ENCODE measurements at places on chromosomes 1 and 21.
A peak's percentile ranks its signal among the peaks of the same experiment; 100 is the strongest.

GRCh38 chr1:162882248-162882674 lies 21.3 kb upstream of the CCDC190 start:
- no peak for DNase-seq

- no peak for DNase-seq
Observed at GRCh38 chr1:41850029-41850428, 68.7 kb downstream of the HIVEP3 start.

- DNase-seq, result no peak
Observed at GRCh38 chr1:201334325-201335173, 42.9 kb downstream of the TNNT2 start.

DNA sequence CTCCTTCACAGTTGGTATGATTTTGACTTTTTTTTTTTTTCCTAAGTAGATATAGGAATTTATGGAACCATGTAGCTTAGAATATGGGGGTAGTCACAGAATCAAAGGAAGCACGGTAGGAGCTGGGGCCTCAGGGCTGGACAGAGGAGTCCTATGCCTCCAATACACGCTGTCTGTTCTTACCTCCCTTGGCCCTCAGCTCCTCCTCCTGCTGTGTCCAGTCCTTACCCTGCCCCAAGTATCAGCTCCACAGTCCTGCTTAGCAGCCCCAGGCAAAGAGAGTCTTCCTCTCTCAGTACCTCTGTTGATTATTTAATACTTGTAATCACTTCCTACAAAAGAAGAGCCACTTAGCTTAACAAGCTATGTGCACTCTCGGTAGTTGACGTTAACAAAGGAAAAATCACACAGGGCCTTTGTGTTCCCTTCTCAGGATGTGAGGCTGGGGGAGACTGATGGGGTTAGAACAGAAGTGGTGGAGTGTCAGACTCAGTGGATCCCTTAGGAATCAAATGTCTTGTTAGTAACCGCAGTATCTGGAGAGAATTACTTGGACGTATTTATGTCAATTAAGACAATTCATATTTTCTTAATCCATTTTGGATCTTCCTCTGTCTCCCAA lies 292.3 kb downstream of the HHAT start:
- DNase-seq, result no peak

DNA sequence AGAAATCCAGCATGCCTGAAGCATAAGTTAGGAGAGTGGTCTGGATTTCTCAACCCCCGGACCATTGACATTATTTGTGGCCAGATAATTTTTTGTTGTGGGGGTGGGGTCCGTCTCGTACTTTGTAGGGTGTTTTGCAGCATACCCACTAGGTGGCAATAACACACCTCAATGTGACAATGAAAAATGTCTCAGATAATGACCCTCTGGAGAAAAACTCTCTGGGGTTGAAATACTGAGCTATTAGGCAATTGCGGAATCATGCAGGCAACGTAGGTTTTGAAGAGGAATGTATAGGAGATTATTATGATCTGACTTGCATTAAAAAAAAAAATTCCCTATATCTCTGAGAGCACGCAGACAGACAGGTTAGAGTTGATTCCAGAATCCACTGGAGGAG lies 25.3 kb upstream of the RRP15 start:
- DNase-seq, result no peak

DNA sequence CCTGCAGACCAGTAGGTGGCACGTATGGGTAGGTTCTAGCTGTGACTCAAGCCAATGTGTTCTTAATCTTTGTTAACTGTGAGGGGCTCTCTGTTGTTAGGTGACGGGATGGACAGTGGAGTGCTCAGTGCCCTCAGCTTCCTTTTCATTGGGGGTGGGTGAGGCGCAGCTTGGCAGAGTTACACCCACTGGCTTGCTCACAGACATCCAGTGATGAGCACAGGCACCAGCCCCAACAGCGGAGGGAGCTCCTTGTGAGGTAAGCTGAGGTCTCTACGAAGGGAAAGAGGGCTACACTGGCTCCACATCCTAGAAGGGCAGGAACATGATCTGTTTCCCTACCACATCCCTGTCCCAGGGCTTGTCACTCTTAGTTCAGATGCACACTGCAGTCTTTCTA lies 871.3 kb downstream of the LRRIQ3 start:
- no peak for DNase-seq

DNA sequence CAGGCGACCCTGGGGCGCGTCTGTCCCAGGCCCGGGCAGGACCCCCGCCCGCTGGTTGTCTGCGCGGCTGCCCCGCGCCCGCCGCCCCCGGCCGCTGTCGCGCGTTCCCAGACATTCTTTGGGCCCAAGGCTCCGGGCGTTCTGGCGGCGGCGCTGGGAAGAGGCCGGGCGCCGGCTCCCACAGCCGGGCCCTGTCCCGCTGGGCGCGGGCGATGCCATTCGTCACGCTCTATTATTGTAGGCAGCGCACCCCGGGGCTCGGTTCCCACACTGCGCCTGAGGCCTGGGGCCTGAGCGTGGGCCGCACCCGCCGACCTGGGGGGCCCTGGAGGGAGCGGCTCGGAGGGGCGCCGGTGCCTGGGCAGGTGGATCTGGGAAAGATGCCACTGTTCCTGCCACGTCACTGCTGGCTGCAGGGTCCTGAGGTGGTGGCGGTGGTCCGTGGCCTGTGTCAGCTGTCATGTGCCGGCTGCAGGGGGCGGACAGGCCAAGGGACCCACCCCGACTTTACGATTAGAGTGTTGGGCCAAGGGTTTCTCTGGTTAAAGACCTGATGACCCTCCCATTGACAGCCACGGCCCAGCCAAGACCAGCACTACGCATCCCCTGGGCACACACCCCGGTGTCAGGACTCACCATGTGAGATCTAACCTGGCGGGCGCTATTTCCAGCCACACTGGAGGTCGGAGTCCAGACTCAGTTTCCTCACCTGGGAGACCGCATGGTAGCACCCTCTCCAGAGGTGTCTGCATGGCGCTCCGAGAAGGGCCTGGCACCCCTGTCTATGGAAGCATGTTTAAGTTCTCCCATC lies 55.1 kb upstream of the ADARB1 start:
- no peak for DNase-seq

GRCh38 chr1:226975259-226976250 lies 35.5 kb downstream of the COQ8A start:
- DNase-seq, result peak; percentile 56

GRCh38 chr21:14559102-14559501 lies 13.0 kb upstream of the SAMSN1 start:
- no peak for DNase-seq

DNA sequence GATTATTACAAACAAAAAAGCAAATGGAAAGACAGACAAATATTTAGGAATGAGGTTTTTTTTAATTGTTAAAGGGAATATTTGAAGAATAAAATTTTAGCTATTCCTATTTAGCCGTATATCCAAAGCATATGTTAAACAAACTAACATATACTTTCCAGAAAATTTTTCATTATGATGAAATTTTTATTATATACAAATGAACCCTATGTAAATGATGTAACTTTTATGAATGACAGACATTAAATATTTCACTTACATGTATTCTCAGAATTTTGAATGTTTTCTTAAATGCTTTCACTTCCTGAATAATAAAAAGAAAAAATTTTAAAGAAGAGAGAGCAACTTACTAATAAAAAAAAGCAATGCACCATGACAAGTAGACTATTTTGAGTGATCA lies 15.8 kb downstream of the LHX9 start:
- no peak for DNase-seq

DNA sequence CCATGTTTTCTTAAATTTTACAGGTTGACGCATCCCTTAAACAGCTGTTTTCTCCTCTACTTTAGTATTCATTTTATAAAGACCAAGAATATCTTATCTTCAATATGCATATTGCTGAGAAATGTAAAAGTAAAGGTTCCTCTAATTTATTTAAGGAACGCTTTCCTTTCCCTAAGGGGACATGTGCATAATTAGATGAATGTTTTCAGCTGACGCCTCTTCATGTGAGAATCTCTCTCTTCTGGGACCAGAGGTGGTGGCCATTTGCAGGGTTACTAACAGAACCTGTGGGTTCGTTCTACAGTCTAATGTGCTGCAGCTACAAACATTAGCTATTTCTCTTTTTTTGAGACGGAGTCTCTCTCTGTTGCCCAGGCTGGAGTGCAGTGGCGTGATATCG lies 147.7 kb upstream of the L1TD1 start:
- DNase-seq, result no peak

- no peak for DNase-seq
Observed at GRCh38 chr1:43293896-43294760, 6.7 kb upstream of the TIE1 start.

DNA sequence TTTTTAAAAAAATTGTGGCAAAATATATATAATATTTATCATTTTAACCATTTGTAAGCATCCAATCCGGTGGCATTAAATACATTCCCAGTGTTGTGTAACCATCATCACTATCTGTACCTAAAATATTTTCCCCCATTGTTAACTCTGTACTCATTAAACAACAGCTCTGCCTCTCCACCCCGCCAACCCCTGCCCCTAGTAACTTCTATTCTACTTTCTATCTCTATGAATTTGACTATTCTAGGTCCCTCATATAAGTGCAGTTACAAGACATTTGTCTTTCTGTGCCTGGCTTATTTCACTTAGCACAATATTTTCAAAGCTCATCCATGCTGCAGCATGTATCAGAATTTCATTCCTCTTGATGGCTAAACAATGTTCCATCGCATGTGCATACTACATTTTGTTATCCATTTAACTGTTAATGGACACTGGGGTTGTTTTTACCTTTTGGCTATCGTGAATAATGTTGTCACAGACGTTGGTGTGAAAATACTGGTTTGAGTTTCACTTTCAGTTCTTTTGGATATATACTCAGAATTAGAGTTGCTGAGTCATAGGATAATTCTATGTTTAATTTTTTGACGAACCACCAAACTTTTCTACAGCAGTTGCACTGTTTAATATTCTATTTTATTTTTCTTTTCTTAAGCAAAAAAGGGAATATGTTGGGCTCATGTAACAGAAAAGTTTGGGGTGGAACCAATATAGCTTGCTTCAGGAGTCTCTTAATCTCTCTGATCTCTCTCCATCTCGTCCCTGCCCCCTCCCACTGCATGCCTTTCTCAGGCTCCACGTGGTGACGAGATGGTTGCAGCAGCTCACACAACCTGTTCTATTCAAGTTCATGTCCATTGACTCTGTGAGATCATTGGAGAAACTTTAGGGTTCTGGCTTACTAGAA lies 25.2 kb upstream of the RCAN1 start:
- DNase-seq, result no peak

DNA sequence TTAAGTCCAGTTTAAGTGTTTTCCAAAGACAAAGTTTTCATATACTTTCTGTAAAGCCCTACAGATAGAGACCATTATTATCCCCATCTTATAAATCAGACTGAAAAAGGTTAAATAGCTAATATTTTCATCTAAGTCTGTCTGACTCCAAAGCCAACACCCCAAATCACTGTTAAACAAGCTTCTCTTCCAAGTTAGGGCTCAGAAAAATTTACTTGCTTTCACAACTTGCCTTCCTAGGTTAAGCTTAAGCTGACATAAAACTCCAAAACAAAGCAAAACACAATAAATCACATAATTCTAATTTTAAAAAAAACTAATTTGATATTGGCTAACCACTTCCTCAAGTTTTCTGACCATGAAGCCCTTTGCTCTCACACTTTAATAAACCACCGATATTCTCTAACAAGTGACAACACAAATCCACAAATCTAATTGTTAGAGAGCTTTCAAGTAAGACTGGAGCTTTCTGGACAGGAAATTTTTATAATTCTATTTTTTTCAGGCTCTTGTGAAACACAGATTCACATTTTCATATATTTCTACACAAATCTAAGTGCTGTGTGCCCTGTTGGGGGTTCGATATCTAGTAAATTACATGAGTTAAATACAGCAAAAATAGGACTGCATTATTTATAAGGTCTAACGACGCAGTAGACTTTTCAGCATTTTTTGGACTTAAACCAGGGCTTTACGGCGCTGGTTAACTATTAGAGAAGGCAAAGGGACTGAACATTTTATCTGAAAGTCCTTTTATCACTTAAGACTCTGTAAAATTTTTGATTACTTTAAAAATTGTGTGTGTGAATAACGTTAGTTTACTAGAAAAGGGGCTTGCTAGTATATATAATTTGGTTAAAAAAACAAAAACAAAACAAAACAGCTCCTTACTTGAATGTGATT lies 2.1 kb downstream of the GNG12 start:
- no peak for DNase-seq

GRCh38 chr1:183180634-183181056 lies 5.4 kb upstream of the LAMC2 start:
- DNase-seq, result no peak

- no peak for DNase-seq
Observed at GRCh38 chr1:14390816-14391215, 207.7 kb upstream of the KAZN start.

GRCh38 chr1:12604114-12604874 lies 13.7 kb downstream of the DHRS3 start:
- no peak for DNase-seq

GRCh38 chr1:228430243-228430642 lies 13.6 kb upstream of the TRIM17 start:
- no peak for DNase-seq

DNA sequence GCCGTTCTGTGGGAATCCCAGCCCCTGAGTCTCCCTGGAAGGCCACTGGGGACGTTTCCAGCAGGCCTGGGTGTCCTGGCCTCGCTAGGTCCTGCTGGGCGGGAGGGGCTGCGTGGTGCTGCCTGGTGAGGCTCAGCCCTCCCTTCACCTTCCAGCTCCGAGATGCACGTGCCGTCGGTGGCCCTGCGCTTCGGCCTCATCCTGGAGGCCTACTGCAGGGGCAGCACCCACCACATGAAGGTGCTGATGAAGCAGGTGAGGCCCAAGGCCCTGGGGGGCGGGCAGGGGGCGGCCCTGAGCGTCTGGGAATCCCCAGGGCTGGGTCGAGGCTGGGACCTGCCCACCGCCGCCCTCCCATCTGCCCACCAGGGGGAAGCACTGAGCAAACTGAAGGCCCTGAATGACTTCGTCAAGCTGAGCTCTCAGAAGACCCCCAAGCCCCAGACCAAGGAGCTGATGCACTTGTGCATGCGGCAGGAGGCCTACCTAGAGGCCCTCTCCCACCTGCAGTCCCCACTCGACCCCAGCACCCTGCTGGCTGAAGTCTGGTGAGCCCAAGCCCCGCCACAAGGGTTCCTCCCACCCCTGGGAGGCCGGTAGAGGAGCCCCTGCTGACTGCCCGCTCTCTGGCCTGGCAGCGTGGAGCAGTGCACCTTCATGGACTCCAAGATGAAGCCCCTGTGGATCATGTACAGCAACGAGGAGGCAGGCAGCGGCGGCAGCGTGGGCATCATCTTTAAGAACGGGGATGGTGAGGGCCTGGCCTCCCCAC lies 70.3 kb downstream of the PIK3CD start:
- peak; percentile 71 for DNase-seq

GRCh38 chr1:222561656-222562055 lies 13.8 kb upstream of the HHIPL2 start:
- DNase-seq, result no peak

DNA sequence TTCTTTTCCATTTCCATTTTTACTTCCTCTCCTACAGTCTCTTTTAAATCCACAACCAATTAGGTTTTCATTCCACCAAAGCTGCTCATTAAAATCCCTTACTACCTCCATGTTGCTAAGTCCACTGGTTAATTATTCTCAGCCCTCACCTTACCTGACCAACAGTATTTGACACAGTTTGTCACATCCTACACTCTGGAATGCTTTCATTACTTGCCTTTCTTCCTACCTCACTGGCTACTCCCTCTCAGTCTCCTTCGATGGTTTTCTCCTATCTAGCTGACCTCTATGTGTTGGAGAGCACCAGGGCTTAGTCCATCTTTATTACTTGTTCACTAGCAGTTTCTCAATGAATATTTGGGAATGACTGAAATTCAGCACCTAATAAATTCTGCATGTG lies 78.6 kb downstream of the NME7 start:
- DNase-seq, result no peak

All from neuronal stem cell (in vitro differentiated cells).